ENCODE measurements at places on chromosomes 4 and X.

DNA sequence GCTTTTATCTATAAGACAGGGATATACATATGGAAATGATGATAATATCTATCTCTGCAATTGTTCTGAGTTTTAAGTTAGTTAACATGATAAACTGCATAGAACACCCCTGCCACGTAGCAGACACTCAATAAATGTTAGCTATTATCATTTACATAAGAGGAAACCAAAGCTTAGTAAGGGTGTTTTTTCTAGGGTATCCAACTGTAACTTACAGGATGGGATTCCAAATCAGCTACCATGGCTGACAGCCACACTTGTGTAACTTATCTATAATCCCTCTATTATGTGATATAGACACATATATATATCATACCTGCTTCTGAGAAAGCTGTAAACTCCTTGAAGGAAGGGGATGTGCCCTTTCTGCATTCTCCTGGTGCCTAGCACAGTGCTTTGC, 1.1 kb upstream of the SPARCL1 start:
- no peak for DNase-seq

GRCh38 chr4:165394275-165394674, 15.5 kb downstream of the CPE start:
- no peak for DNase-seq

GRCh38 chr4:139728840-139729239, 63.2 kb downstream of the MGST2 start:
- no peak for DNase-seq

DNA sequence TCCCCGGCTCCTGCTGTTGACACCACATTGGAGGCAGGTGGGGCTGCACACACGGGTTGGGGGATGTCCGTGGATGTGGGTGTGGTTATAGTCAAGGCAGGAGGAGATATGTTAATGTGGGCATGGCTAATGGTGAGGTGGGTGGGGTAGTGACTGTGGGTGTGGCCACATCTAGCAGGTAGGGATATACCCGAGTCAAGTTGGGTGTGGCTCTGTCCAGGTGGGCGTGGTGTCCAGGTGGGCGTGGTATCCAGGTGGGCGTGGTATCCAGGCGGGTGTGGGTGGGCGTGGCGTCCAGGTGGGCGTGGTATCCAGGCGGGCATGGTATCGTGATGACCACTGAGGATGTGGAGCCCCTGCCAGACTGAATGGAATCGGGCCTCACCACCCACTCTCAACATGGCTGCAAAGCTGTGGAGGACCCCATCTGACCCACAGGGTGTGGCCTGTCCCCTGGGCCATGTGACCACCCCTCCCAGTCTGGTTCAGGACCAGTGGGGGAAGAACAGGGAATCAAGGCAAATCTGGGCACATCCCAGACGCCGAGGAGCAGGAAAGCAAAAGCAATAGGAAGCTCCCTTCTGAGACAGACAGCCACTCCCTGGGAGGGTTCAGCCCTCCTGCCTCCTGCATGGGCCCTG, 21.0 kb downstream of the MAN2B2 start:
- DNase-seq: no peak

- DNase-seq: no peak
Observed at GRCh38 chrX:1599791-1600405, 8.5 kb downstream of the AKAP17A start.

GRCh38 chrX:46913667-46914066, 1.4 kb downstream of the JADE3 start:
- DNase-seq: no peak

DNA sequence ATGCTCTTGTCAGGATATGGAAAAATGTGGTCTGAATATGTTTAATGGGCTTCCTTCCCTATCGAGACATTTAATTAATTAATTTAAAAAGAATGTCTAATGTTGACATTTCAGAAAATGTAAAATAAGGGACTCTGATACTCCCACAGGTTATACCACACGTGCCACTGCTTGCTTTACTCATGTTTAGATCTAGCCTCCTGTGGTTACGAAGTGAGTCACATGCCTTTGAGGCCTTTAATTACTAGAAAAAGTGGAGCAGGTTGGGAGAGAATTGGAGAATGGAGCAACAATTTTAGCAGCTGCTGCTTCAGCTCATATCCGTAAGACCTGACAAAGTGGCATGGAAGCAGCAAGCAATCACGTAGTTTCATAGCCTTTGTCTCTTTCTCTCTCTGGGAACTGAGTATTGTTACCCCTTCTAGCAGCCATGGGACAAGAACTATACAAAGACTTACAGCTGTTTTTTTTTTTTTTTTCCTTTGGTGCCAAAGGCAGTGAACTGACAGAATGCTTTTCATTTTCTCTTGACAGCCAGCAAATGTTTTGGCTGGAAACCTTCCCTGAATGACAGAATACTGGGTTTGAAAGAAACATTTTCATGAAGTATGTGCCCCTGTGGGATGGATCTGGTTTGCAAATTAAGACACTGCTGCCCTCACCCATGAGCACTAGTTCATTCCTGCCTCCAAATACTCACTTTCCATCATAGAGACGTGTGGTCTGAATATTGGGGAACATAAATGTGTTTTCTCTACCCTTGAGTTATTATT, 355.1 kb upstream of the PABPC5 start:
- no peak for DNase-seq

DNA sequence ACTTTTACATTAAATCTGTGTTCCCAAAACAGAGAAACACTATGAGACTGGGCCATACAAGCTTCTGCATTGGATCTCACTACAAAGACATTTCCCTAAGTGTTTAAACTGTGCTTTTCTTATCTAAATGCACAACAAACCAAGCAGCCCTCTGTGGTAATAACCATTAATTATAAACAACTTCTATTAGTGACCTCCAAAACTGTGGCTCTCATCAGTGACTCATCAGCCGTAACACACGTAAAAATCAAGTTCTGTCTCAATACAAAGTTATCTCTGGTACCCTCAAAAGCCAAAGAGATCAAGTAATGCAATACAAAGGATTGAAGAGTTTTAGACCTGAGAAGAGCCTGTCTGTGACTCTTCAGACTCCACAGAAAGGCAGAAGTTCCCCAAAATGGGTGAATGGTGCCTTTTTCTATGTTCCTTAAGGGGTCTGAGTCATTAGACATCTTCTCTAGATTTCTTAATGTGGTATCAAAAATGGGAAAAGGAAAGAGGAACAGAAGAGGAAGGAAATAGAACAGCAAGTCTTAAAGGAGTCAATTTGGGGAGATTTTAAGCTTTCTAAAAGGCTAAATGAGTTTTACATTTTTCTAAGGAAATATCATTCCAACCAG, 189.8 kb upstream of the PPP1R2C start:
- no peak for DNase-seq

DNA sequence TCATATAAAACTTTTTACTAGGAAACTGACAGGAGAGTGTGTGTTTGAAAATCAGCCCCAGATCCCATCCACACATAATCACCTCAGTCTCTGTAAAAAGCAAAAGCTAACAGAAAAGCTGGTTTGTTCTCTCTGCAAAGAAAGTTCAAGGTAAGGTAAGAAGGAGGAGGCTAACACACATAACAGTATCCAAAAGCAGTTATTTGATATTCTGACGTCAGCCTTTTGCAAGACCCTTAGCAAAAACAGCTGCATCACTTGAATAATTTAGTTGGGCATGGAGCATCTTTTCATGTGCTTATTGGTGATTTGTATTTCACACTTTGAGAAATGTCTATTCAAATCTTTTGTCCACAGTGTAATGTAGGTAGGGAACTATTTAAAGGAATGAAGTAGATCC, 5.5 kb downstream of the TCEAL9 start:
- DNase-seq: no peak

DNA sequence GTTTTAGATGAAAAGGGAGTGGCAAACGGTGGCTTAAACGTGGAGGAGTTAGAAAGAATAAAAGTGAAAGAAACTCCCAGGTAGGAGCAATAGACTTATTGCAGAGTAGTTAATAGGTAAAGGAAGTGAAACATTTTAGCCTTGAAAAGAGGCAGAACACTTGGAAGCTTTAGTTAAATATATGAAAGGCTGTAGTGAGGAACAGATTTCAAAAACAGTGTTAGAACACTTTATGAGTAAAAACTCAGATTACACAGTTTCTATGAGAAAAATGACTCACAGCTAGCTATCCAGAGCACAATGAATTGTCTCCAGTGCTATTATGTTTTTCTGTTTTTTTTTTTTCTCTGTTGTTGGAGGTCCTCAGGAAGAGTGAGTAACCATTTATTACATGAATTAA, 45.8 kb downstream of the TACR3 start:
- no peak for DNase-seq

DNA sequence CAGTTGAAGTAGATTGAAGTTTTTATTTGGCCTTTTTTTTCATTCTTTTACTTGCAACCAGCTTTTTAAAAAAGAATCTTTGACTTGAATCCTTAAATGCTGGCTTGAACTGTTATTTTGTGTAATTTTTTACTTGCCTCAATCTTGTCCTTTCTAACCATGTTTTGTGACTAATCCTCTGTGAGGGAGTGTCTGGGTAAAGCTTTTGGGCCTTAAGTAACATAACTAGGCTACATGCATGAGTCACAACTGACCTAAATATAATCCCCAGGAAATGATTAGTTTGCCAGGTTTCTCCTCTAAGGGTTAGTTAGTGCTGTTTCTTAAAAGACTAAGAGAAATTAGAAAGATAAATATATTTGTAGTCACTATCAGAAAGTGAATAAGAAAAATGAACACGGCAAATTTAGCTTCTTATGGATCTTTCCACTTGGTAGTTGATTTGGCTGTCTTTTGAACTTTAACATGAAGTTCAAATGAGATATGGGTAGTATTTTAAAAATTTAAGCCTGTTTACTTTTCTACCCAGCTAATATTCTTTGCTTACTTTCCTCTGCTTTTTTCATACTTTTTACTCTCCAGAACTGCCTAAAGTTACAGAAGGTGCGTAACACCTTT, 13.0 kb downstream of the EXOC1 start:
- DNase-seq: no peak

GRCh38 chr4:56619160-56619559, 61.9 kb downstream of the HOPX start:
- DNase-seq: no peak

GRCh38 chr4:101074326-101074725, 273.0 kb downstream of the PPP3CA start:
- no peak for DNase-seq

DNA sequence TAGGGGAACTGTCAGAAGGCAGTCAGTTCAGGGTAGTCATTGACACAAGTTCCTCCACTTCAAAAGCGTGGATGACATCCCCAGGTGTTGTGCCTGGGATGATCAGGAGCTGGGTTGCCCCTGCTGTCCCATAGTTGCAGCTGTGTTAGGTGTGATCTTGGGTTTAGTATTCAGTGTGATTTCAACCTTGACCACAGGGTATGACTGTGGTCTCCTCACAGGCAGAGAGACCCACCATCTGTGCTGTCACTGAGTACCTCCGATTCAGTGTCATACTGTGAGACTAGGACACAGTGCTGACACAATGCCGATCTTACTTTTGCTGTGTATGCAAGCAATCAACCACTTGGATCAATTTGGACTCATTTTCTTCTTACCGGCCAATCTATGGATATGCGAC, 25.2 kb downstream of the FOXR2 start:
- DNase-seq: no peak

- no peak for DNase-seq
Observed at GRCh38 chr4:36870121-36870520, 374.4 kb upstream of the NWD2 start.

GRCh38 chr4:34512616-34513015, 1731.7 kb downstream of the ARAP2 start:
- no peak for DNase-seq

DNA sequence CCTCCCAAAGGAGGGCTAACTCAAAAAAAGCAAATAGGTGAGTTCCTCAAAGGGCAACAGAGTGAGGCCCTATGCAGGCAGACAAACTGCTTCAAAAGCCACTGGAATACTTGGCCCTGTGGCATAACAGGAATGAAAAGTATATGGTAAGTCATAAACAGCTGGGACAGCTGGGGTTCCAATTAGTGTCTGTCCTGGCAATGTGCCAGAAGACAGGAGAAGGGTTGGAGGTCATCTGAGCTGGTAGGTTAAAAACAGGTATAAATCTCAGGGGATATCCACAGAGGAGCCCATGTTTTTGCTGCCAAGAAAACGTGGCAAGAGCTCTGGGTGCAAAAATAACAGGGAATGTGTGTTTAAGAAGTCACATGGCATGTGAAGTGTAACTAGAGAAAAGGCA, 111.6 kb downstream of the APOOL start:
- DNase-seq: no peak

DNA sequence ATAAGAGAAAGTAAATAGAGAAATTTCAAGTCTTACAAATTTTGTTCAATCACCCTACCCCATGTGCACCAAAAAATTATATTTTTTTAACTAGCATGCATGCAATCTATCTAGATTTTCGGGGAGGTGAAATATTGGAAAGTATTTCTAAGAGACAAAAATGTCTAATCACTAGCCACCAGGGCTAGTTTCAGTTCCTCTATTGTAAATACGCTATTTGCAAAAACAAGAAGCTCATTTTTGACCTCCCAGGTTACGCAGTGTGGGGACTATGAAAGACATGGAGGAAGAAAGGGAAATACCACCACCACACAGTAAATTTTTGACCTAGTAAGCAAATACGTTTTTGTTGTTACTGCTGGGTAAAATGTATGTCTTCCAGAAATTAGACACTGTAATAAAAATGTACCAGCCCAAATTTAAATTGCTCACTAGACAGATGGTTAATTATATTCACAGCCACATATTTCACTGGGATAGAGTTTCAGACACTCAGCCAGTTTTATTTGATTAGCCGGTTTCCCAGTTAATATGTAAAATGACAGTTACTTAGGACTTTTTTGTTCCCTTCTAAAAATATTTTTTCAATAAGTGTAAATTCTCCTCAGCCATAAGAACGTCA, 2.2 kb downstream of the NEXMIF start:
- DNase-seq: no peak

- DNase-seq: no peak
Observed at GRCh38 chr4:5206016-5206790, 154.9 kb downstream of the STK32B start.

DNA sequence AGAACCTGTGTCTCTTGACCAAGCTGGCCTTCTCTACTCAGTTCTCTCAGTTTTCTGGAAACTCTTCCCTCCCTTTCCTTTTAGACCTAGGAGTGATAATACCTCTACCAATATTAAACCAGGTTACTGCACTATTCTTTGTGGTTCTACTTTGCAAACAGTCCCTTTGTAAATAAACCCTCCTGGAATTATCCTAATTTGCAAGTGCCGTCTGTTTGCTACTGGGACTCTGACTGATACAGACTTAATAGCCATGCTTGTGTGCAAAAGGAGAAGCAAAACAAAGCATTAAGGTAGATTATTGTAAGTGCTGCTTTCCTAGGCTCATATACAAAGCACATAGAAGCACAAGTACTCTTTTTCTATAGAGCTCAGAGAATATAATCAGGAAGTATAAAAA, 507.0 kb downstream of the INPP4B start:
- DNase-seq: no peak

- no peak for DNase-seq
Observed at GRCh38 chrX:136936183-136936549, 55.6 kb upstream of the RBMX start.

DNA sequence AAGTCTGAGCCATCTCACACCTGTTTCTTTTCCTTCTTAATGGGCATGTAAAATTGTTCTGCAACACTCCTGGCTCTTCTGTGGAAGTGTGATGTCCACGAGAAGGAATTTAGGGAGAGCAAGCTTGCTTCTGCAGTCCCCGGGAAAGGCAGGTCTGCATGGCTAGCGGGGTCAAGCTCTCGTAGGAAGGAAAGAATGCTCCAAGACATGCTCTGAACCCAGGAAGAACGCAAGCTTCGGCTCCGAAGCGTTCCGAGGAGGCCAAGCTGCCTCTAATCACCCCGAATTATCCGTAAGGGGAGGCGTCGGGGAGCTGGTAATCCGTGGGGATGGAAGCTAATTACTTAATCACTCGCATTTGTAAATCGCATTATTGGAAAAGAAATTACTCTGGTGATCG, 177.7 kb downstream of the CRLF2 start:
- no peak for DNase-seq
